ENCODE measurements at places on chromosomes 1 and 21. TPM values are rescaled to one million over a fixed set of nuclear protein-coding genes. Genes with fewer than 3 reads are reported as not detected.

DNA sequence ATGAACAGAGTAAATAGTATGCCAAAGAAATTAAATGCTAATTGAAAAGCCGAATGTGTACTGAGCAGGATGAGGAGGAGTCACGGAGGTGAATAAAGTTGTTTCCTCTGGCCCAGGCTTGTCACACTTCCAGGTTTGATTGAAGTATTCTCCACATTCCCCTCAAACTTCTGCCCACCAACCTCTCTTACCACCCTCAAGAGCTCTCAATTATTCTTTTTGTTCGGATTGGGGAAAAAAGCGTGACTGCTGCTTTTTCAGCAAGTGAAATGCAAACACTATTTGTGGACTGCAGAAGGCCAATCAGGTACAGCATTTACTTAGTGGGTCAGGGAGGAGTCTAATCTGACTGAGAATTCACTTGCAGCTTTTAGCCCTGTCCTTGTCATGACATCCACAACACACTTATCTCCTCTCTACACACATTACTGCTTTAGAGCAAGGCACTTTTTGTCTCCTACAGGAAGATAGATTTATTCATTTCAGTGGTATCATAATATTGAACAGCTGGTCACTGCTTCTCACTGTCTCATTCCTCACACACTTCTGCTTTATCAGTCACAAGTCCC is 375.6 kb upstream of the PRMT6 start:
- H3K27ac ChIP-seq, result no peak overlapping the region
- no peak overlapping the region for H3K4me3 ChIP-seq
- no peaks in the 10 kb centered on the region for H3K36me3 ChIP-seq
- H3K4me1 ChIP-seq, result no peaks in the 10 kb centered on the region

SPATA1 gene
- 3.6 TPM for total RNA-seq

GRCh38 chr21:45215213-45215612 is 72.5 kb downstream of the POFUT2 start:
- no peak overlapping the region for H3K4me3 ChIP-seq
- DNase-seq, result no peak
- no peaks in the 10 kb centered on the region for H3K27me3 ChIP-seq
- H3K36me3 ChIP-seq, result peaks cover 14% of the 10 kb centered on the region

OR2T11 gene
- total RNA-seq, result not detected

DNA sequence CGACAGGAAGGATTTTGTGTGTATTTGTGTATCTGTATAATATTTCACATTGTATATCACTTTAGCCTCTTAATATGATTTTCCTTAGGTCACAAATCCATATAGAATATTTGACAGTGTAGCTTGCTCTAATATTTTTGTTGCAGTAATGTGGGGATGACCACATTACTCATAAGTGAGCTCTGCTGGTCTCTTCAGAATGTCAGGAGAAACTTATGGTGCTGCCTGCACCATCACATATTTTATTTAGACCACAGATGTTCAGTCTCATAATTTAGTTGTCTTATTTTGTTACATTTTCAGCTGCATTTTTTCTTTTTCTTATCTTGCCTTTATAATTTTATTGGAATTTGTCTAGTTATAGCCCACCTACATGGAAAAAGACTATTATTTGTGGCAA is 205.3 kb downstream of the PBX1 start:
- H3K4me3 ChIP-seq, result no peak overlapping the region
- peaks cover 67% of the 10 kb centered on the region for H3K4me1 ChIP-seq
- no peaks in the 10 kb centered on the region for H3K27me3 ChIP-seq
- no peaks in the 10 kb centered on the region for H3K36me3 ChIP-seq
- no peak for DNase-seq

TMED5 gene
- 45.2 TPM for total RNA-seq

DNA sequence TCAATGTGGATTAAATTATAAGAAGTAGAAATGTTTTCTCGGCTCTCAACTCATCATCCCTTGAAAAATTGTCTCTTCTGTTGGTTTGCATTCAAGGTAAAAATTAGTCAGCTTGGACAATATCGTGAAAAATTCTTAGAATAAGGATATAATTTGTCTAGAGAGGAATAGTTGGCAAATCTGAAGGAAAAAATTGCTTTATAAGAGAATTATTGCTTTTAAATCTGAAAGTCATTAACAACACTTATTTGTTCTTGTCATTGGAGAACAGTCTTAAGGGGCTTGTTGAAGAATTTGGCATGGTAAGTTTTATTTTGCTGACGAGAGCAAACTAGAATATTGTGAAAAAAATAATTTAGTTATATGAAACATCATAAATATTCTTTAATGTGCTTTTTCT is 26.4 kb downstream of the ANGPTL1 start:
- H3K36me3 ChIP-seq, result no peaks in the 10 kb centered on the region
- no peak overlapping the region for H3K27ac ChIP-seq
- no peaks in the 10 kb centered on the region for H3K27me3 ChIP-seq
- no peak for DNase-seq
- no peak overlapping the region for H3K4me3 ChIP-seq

DNA sequence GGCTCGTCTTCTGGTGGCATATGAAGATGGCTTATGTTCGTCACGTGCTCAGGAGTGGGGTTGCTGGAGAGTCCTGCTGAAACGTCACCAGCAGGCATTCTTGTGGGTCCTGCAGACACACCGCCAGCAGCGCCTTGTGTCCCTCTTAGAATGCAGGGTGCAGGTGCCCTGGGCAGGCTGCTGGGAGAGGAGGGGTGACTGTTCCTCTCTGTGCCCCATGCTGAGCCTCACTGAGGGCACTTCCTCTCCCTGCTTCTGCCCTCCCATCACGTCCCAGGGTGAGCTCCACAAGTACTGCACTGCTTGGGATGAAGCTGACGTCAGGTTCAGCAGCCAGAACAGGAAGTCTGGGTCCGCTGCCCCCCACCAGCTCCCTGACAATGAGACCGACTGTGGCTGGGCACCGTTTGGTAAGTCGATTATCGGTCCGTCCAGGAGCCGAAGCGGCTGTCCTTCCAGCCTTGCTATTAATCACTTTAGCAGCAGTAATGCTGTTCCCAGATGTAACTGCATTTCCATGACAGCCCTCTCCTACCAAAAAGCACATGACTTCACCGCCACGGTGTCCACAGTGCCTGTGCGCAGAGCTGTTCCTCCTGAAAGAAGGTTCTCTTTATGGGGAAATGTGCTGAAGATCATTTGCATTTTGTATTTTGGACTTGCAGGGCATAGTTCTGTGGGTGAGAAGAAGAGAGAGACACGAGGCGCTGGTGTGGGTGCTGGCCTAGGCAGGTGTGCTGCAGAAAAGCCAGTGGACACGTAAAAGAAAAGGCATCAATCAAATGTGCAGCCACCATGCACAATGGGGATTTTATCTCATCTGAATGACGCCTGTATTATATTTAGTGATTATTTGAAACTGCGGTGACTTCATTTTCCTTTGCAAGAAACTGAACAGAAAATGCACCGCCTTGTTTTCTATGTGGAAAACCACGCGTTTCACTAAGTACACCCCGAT is 21.0 kb downstream of the SLC37A1 start:
- H3K27ac ChIP-seq, result no peak overlapping the region
- peaks cover 12% of the 10 kb centered on the region for H3K4me1 ChIP-seq
- H3K36me3 ChIP-seq, result no peaks in the 10 kb centered on the region
- peak overlapping the region; percentile 27 for H3K4me3 ChIP-seq

ASTN1 gene
- total RNA-seq, result 0.41 TPM

CHAF1B gene
- total RNA-seq, result 1.2 TPM

GRCh38 chr1:203281851-203282661 is 23.3 kb upstream of the BTG2 start:
- no peaks in the 10 kb centered on the region for H3K36me3 ChIP-seq
- no peaks in the 10 kb centered on the region for H3K27me3 ChIP-seq
- no peak overlapping the region for H3K27ac ChIP-seq
- DNase-seq, result no peak

UBL4B gene
- total RNA-seq, result not detected

CYP2J2 gene
- total RNA-seq, result not detected

GRCh38 chr21:34227386-34227852 is 136.4 kb upstream of the KCNE2 start:
- no peak overlapping the region for H3K27ac ChIP-seq
- no peaks in the 10 kb centered on the region for H3K36me3 ChIP-seq
- H3K27me3 ChIP-seq, result no peaks in the 10 kb centered on the region
- H3K4me1 ChIP-seq, result peaks cover 19% of the 10 kb centered on the region

- H3K4me3 ChIP-seq, result no peak overlapping the region
- DNase-seq, result no peak
- peaks cover 9% of the 10 kb centered on the region for H3K4me1 ChIP-seq
Observed at GRCh38 chr1:208189183-208189582, 55.0 kb downstream of the PLXNA2 start.
